CD4-positive, alpha-beta T cell treated with Interleukin-21 for 1 hour (primary cell): ENCODE measurements at places on chromosomes 4 and X.

DNA sequence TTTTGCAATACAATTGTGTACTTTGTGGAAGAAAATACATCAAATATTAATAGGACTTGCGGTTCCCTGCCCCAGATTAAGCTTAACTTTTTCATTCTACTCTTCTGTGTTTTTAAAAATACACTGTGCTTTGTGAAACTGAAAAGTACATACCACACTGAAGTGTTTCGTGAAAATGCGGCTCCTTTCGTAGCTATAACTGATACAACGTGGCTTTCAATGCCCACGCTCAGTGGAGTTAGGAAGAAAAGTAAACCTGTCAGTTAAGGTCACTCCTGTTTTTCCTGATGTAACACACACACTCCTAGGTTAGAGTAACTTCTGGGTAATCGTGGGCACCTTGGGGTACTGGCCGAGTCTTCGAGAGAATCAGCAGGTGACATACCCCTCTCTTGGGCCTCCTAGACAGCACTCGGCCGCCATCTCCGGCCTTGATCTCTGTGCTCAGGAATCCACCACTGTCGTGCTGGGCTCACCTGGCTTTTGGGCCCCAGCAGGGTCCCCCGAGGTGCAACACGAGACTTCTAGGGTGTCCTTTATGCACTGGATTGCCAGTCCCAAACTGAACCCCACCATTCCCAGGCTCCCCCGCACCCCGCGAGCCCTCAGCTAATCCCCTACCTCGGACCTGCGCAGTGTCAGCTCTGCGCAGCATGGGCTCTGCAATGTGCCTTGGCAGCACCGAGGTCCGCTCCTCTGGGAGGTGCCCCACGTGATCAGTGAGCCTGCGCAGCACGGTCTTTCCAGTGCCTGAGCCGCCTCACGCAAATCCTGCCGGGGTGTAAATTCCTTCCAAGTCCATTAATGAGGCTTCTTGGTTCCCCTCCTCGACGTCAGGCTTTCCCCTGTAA lies 162.6 kb upstream of the INTU start:
- DNase-seq = no peak

DNA sequence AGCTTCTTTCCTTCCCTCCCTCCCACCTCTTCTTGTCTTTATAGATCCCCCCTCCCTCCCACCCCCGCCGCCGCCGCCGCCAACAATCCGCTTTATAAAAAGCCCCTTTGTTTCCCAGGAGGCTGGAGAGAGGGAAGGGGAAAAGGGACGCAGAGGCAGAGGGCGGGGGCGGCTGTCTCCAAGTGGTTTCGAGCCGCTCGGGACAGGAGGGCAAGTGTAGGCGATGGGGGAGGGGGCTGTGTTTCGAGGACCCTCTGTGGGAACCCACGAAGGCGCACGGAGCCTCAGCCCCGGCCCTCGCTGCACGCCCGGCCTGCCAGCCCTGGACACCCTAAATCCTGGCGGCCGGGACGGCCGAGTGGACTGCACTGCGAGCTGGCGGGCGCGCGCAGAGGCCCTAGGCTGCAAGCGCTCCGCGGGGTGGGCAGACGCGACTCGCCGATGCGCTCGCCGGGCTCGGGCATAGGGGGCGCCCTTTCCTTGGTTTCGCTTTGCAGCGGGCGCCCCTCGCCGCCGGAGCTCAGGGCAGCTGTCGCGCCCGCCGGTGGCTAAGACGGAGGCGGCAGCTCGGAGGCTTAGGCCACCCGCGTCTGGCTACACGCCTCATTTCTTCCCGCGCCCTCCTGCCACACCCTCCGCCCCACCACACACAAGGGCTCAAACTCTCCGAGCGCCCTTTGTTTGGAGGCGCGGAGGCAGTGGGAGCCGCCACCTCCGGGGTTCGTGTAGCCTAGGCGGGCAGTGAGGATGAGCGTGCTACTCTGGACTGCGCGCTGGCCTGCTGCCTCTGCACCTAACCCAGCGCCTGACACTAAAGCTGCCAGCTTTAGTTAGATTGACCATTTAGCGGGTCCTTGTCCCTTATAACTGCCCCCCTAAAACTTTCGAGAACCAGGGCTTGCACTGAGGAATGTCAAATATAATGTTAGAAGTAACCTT lies 2.2 kb downstream of the MAMLD1 start:
- peak; percentile 66 for DNase-seq

- DNase-seq = no peak
Observed at GRCh38 chr4:17029964-17030363, 131.5 kb upstream of the LDB2 start.

DNA sequence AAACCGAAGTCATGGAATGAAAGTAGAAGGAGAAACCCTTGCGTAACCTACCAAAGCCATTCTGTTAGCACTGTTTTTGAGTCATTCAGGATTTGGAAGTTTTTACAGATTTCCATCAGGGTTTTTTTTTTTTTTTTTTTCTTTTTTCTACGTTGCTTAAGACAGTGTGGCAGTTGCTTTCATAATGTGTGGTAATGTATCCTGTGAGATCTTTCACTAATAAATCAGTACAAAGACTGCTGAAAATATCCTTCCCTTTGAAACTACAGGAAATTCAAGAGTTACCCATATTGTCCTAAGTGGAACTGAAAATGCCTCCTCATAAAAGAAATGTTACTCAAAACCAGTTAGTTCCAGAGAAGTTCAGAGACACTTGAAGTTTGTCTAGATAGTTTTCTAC lies 137.8 kb downstream of the RAPGEF2 start:
- DNase-seq = no peak

DNA sequence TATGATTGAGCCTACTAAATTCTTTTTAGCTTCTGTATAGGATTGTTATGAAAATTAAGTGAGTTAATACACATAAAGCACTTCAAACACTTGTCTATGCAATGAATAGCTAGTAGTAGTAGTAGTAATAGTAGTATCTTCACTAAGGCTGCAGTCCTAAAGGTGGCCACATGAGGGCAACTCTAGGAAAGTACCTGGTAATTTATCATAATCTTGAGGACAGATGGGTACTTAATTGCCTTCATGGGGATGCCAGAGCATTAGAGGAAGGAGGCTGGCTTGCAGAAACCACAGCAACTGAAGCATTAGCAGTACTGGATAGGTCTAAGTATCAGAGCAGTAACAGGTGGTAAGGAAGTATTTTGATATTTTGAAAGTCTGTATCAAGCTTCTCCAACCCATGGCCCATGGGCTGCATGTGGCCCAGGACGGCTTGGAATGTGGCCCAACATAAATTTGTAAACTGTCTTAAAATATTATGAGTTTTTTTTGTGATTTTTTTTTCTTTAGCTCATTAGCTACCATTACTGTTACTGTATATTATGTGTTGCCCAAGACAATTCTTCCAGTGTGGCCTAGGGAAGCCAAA lies 17.3 kb downstream of the NIPAL1 start:
- DNase-seq = peak; percentile 71

DNA sequence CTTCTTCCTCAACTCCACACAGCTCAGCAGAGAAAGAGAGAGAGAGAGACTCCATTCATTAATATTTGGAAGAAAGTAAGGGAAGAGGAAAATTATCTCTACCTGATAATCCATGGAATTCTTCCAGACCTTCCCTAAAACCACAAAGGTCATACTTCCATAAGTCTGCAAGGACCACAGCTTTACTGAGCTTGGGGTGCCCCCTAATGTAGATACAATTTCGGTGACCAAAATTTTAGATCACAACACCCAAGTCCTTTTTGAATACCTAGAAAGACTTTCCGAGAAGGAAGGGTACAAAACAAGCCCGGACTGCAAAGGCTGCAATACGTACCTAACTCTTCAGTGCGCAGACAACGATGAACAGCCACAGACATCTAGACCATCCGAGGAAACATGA lies 523.9 kb downstream of the GLUD2 start:
- no peak for DNase-seq

GRCh38 chr4:169660929-169661328 lies 40.6 kb downstream of the CLCN3 start:
- no peak for DNase-seq

GRCh38 chr4:6463311-6464289 lies 8.8 kb downstream of the PPP2R2C start:
- no peak for DNase-seq

GRCh38 chr4:184805462-184806228 lies 20.1 kb downstream of the ACSL1 start:
- DNase-seq = no peak

DNA sequence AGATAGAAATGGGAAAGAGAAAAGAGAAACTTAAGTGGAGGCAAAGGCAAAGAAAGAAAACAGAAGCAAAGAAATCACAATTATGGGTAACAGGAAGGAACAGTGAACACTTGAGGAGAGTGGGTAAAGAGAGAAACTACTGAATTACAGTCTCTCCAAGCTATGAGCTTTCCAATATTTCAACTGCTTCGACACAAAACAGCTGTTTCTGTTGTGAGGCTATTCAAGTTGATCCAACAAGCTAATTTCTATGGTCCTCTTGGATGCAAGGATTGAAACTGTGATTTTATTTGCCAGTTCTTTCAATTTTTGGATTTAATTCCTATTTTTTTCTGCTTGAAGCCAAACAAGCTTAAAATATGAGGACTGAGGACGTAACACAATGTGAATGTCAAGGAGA lies 80.5 kb upstream of the ADGRA3 start:
- DNase-seq = no peak

DNA sequence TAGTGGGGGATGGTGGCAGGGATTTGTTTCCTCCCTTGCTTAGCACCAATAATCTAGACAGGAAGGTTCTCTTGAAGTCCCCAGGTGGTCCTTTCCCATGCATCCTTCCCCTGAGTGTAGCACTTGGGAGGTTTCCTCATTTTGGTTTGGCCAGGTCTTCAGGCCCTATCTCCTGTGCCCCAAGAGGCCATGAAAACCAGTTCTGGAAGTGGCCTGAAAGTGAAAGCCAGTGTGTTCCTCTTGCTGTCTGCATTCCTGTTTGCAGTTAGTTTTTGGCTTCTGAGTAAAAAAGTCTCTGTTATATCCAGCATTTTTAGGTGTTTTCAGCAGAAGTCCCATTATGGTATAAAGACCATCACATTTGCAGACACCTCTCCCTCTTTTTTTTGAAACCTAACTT lies 59.5 kb downstream of the MTM1 start:
- no peak for DNase-seq

- no peak for DNase-seq
Observed at GRCh38 chr4:139209470-139210063, 32.5 kb upstream of the ELF2 start.

DNA sequence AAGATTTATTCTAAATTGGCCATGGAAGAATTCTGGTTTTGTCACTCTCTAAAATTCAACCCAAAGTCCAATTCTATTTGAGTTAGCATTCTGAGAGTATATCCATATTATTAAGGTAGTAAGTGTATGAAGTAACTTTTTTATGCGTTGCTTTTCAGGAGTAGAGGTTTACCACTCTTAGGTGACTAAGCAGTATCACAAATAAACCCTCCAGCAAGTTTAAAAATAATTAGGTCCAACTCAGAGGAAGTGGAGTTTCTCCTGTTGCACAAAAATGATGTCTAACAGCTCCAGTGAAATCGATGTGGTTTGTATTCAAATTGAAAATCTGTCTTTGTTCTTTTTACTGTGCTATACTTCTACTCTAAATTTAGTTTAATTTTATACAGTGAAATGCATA lies 6.6 kb downstream of the SCML1 start:
- no peak for DNase-seq

DNA sequence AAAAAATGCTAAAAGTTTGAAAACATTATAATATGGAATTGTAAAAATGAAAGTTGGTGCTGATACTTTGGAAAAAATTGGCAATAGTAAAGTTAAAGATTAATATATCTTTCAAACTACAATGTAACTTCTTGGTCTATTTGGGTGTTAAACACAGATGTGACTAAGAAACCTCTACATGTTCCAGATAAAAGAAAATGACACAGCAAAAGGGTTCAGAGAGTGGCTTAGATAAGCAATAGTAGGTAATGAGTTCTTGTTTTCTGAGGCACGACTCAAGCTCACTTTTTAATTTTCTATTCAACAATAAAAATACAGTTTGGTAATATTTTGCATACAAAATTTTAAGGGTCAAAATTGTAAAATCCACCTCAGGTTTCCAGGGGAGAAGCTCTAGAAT lies 292.7 kb downstream of the GALNTL6 start:
- DNase-seq = no peak

DNA sequence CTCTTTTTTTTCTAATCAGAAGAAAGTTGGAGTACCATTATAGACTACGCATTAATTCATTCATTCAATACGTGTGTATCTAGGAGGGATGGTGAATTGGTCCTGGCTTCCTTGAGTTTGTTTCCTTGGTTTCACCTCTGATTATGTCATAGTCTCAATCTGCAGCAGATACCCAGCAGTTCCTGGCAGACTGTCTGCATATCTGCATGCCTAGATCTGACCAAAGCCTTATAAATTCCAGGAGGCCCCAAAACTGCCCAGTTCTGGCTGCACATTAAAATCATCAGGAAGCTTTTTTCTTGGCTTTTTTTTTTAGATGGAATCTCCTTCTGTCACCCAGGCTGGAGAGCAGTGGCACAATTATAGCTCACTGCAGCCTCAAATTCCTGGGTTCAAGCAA lies 27.2 kb upstream of the SLC34A2 start:
- DNase-seq = no peak

GRCh38 chr4:56768316-56768715 lies 53.2 kb downstream of the SPINK2 start:
- DNase-seq = no peak

- no peak for DNase-seq
Observed at GRCh38 chrX:154602766-154603437, 16.2 kb downstream of the CTAG1B start.

DNA sequence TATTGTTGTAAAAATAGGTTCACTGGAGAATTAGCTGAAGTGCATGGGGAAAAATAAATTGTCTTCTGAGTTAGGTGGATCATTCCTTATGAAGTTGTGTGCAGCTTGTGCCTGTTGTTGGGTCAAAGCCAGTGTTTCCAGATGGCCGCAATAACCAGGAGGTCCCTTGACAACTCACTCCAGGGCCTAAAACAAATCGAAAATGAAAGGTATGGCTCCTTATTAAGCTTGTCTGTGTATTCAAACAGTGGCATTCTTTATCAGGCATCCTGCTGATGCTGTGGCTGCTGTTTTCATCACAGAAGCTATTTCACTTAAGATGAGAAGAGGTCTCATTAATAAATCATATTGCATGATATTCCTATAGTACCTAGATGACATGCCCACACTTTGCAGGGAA lies 80.2 kb downstream of the GRIA2 start:
- no peak for DNase-seq

- DNase-seq = no peak
Observed at GRCh38 chrX:105753411-105753810, 68.9 kb upstream of the NRK start.

DNA sequence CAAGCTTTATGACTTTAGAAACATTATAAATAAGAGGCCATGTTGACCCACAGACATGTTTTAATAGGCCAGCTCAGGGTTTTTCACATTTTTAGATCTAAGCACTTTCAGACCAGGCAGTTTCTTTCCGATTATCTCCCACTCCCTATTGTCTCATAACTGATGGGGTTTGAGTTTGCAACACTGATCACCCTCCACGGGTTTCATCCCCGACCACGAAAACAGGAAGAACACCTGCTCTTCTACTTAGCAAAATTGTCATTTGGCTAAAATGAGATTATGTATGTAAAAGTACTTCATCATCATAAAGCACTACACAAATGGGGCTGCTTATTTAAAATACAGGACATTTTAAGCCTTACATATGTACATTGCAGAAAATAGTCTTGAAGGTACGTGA lies 407.9 kb downstream of the HNRNPD start:
- no peak for DNase-seq

GRCh38 chr4:48372272-48372671 lies 30.9 kb downstream of the SLAIN2 start:
- no peak for DNase-seq

- DNase-seq = no peak
Observed at GRCh38 chrX:8147226-8147625, 23.8 kb downstream of the VCX2 start.
